ENCODE measurements at places on chromosomes 13 and 19. TPM values are rescaled to one million over a fixed set of nuclear protein-coding genes. Genes with fewer than 3 reads are reported as not detected.

Gene NALCN
- total RNA-seq: 0.49 TPM

Gene MAST1
- total RNA-seq: 0.36 TPM

Gene MAB21L1
- total RNA-seq: 6.0 TPM

Gene ELAVL3
- 0.73 TPM for total RNA-seq

Gene FAM83E
- 1.3 TPM for total RNA-seq

Gene ACP5
- 1.3 TPM for total RNA-seq

Gene ZFP28
- 13.5 TPM for total RNA-seq

Gene YIF1B
- total RNA-seq: 69.1 TPM

Gene GAPDHS
- total RNA-seq: not detected

Gene RDH8
- not detected for total RNA-seq

Gene GDF15
- 4.9 TPM for total RNA-seq

Gene LHB
- total RNA-seq: 0.49 TPM

Gene SIAH3
- not detected for total RNA-seq

Gene FCER2
- total RNA-seq: not detected

Gene HOMER3
- 136 TPM for total RNA-seq

Gene ZIC2
- not detected for total RNA-seq

Gene ZNF837
- 3.2 TPM for total RNA-seq

Gene CCDC122
- total RNA-seq: 5.5 TPM

Gene ZNF208
- total RNA-seq: 1.9 TPM

Gene CYP4F8
- not detected for total RNA-seq

Gene PRX
- total RNA-seq: 3.1 TPM

Gene SELENOV
- total RNA-seq: not detected

Gene IRGC
- total RNA-seq: not detected

Gene ENOX1
- total RNA-seq: 11.9 TPM

Gene ERICH4
- total RNA-seq: not detected

Gene FXYD5
- 53.2 TPM for total RNA-seq

Gene ZNF132
- 9.4 TPM for total RNA-seq

Gene FARP1
- 78.7 TPM for total RNA-seq

Gene TRMT1
- 28.2 TPM for total RNA-seq

Gene CD33
- total RNA-seq: not detected

Gene ACER1
- not detected for total RNA-seq

Gene UHRF1
- total RNA-seq: 13.7 TPM

Gene CNN1
- total RNA-seq: 8.4 TPM

Gene C19orf33
- total RNA-seq: not detected

Gene KIR3DL1
- total RNA-seq: not detected

Gene METTL21C
- not detected for total RNA-seq

Gene TMC4
- 0.36 TPM for total RNA-seq

Gene GIPC3
- total RNA-seq: 0.16 TPM

Gene ATXN8OS
- not detected for total RNA-seq

Gene PLVAP
- total RNA-seq: not detected

Gene OR7C1
- total RNA-seq: not detected

Gene REEP6
- 1.8 TPM for total RNA-seq

Gene SHISA2
- total RNA-seq: not detected

Gene RNF113B
- total RNA-seq: not detected

Gene ZNF606
- total RNA-seq: 19.5 TPM

Gene GATAD2A
- total RNA-seq: 51.9 TPM

Gene CYP2A7
- not detected for total RNA-seq

Gene SIGLEC5
- not detected for total RNA-seq

Gene PABPC3
- total RNA-seq: 0.12 TPM

Gene CLEC17A
- total RNA-seq: not detected

Gene MUC16
- not detected for total RNA-seq

Gene ZNF791
- 18.3 TPM for total RNA-seq

Gene RB1
- 32.5 TPM for total RNA-seq

Gene ZNF525
- total RNA-seq: 10.2 TPM

Gene ZIC5
- not detected for total RNA-seq

Gene TPTE2
- not detected for total RNA-seq

Gene CCNA1
- not detected for total RNA-seq

Data from hair follicle dermal papilla cell (primary cell).